Fibroblast of skin of left quadriceps (primary cell): ENCODE measurements at places on chromosomes 1 and 21.

GRCh38 chr1:225428881-225429455, 1.1 kb upstream of the LBR start:
- no peak for DNase-seq

DNA sequence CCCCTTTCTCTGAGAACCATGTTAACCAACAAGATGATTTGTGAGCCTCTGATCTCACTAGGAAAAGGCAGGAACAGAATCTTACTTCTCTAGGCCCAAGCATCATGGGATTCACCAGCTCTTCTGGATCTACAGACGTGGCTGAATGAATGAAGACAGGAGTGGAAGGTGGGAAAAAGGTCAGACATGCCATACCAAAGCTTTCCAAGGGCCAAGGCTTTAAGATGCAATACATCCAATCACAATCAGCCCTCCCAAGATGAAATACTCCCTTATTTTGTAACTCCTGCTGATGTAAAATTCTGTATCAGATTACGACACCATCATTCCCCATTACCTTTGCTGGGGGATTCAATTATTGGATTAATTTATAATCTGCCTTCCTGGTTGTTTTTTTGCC, 80.9 kb downstream of the SSBP3 start:
- DNase-seq = no peak

GRCh38 chr1:184889902-184890301, 84.4 kb downstream of the NIBAN1 start:
- DNase-seq = no peak

DNA sequence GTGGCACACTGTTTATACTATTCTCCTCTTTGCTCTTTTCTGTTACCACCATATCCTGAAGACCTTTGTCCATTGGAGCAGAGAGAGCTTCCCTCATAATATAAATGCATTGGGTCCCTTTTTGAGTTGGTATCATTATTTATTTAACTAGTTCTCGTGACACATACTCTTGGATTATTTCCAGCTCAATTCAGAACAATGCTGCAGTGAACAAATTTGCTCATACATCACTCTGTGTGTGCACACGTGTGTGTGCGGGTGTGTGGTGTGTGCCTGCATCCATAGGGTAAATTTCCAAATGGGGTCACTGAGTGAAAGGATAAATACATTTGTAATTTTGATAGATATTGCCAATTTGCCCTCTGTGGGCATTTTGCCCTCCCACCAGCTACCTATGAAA, 5.8 kb downstream of the PLA2G2A start:
- DNase-seq = no peak

- peak; percentile 62 for DNase-seq
These were observed 63.6 kb downstream of the GADD45A start for GRCh38 chr1:67748630-67749029.

DNA sequence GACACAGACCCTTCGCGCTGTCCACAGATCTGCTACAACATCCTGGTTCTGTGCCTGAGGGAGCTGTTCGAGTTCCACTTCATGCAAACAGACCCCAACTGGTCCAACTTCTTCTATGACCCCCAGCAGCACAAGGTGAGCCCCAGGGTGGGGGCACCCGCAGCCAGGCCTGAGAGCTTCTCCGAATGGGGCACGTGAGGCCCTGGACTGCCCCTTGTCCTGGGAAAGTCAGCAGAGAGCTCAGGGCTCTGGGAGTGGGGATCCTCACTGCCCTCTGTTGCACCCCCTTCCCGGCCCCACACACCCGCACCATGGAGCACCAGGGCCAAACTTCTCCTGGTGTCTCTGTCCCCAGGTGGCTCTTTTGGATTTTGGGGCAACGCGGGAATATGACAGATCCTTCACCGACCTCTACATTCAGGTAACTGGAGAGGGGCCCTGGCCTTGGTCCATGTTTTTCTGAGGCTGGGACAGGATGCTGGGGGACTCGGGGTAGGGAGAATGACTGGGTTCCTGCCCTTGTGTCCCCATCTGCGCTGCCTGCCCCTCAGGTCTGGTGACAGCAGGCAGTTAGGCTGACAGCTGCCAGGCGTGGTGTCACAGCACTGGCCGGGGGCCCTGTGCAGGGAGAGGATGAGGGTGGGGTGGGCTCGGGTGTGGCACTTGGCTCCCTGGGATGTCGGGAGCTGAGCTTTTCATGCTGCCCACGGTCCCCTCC, 44.6 kb downstream of the COQ8A start:
- DNase-seq = no peak

DNA sequence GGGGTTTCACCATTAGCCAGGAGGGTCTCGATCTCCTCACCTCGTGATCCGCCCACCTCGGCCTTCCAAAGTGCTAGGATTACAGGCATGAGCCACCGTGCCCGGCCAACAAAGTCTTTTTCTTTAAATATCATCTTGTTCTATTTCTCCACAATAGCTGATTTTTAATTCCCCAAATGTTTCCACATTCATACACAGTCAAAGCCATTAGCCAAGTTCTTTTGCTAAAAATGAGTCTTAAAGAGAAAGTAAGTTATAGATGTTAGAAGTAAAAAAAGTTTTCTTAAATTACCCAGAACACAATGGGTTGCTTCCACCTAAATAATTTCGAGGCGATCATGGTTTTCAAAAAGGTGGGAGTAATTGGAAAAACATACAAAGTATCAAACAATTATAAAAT, 30.6 kb downstream of the C2CD2 start:
- DNase-seq = no peak

- no peak for DNase-seq
These were observed 24.0 kb upstream of the CCDC181 start for GRCh38 chr1:169451218-169451824.

GRCh38 chr1:5274527-5274926, 620.1 kb downstream of the AJAP1 start:
- DNase-seq = no peak

DNA sequence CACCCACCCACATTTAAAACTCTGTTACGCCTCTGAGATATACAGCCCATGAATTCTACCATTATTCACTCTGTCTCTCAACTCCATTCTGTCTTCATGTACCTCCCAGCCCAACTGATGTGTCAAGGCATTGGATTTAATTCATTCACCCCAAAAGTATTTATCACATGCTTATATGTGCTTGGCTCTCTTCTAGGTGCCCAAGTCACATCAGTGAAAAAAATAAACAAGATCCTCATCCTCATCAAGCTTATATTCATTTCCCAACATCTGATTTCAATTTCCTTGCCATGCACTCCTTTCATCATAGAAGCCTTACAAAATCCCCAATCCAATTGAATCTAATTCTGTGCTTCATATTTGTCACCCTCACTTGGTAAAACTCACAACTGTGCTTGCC, 967.6 kb downstream of the LTN1 start:
- DNase-seq = no peak

GRCh38 chr1:73998348-73998959, 199.5 kb downstream of the LRRIQ3 start:
- peak; percentile 15 for DNase-seq

DNA sequence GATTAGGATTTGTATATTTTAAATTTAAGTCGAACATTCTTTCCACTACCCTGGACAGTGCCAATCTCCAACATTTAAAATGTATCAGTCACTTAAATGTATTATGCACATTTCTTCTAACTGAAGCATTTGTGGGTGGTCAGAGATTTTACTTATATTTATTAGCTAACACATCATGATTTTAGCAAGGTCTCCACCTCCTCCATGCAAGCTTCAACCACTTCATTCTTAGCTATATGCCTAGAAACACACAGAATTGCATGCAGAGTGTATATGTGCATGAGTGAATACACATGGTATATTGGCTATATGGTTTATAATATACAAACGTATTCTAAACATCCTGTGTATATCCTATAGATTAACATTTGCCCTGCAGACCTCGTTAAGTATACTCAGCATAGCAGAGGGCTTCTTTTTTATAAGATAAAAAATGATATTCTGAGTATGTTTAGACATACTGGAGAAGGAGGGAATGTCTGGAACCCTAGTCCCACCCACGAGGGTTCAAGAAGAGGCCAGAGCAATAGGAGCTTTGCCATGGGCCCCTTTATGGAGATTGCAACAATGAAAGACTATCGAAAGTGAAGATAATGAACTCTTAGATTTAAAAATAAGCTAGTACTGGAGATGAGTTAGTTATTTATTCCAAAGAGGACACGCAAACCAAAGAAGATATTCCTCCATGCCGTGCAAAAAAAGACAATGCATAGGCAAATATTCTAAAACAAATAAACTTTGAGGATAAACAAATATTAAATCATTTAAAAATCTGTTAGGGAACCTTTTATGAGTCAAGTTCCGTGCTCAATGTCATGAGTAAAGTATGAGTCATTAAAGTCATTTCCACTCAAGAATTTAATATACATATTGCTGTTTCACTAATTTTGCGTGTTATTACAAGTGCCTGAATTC, 480.4 kb downstream of the SIPA1L2 start:
- peak; percentile 16 for DNase-seq

DNA sequence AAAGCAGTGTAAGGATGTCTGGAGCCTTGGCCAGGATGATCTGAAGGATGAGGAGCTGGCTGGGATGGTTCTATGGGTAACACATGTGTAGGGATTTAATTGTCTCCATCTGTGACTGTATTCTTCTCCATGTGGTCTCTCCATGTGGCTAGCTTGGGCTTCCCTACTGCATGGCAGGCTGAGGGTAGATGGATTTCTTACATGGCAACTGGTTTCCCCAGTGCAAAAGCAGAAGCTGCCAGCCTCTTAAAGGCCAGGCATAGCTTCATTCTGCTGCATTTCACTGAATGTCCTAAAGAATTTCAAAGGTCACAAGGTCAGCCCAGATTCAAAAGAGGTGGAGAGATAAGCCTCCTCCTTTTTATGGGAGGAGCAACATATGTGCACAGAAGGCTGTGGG, 61.7 kb downstream of the XCL2 start:
- no peak for DNase-seq
